GM04503 (cell line): ENCODE measurements at places on chromosomes 4 and X.

DNA sequence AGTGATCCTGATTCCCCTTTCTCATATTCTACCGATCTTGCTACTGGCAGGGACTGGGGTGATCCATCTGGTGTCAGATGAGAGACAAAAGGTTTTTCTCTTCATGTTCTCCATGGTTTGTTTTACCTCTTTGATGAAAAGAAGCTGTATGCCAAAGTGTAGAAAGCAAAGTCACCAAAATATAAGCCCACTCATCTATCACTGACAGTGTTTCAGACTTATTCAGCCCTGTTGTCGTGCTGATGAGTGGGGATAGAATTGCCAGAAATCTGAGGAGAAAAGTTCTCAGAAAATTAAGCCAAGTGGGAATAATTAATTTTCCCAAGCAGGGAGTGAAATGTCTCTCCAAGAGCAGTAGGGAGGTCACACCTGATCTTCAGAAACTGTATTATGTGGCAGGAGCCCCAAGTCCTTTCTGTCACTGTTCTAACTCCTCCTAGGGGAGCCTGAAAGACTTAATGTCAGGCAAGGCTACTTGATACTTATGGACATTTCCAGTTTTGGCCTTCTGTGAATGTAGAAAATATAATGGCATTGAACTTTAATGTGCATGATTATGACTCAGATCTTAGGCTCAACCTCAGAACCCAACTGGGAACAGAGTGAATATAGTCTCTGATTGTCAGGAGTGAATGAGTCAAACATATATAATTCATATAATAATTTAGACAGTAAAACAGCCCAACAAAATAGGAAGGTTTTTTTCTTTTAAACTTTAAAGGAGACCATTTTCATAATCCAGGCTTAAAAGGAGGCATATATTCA is 298.1 kb downstream of the ANKRD50 start:
- no peak for DNase-seq

DNA sequence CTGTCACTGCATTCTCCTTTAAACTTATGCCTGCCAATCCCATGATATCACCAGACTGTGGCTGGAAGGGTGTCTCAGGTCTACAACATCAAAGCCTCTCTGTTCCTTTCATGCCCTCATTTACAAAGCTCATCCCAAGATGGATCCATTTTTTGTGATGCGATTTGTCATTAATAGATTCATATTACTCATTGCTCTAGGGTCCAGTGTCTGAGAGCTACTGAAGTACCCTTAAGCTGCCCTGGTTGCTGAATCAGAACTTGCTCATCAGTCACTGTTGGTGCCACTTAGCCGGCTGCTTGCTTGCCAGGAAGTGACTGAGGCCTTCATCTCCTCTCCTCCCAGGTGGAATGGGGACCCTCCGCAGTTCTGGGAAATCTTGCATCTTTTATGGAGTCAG is 395.5 kb upstream of the BOD1L1 start:
- DNase-seq, result no peak

DNA sequence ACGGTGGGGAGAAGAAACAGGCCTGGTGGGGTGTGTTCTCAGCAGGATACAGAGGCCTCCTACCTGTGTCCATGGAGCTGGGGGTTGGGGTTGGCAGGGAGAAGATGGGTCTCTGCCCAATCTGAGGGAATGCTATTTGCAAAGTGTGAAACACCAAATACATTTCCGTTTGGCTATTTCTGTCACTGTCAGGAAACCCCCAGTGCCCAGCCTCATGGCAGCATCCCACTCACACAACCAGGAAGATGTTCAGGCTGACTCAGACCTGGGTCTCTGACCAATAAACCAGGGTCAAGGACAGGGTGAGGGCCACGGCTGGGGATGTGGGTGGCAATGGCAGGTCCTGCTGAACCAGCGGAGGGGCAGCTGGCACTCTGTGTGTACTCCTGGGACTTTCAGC is 41.3 kb downstream of the BCOR start:
- no peak for DNase-seq

DNA sequence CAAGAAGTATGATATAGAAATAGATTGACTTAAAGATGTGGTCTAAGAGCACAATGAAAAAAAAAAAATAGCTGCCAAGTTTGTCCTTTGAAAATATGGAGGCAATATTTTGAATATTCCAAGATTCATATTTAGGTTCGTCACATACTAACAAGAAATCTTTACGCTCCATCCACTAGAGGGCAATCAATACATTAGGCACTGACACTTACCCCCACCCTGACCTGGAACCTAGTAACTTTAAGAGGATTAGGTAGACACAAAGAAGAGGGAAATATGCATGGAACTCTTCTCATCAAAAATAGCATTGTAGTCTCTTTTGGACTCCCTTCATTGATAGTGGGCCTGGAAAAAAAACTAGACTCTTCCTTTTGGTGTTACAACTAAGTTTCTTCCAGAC is 1108.1 kb downstream of the PCDH19 start:
- no peak for DNase-seq

DNA sequence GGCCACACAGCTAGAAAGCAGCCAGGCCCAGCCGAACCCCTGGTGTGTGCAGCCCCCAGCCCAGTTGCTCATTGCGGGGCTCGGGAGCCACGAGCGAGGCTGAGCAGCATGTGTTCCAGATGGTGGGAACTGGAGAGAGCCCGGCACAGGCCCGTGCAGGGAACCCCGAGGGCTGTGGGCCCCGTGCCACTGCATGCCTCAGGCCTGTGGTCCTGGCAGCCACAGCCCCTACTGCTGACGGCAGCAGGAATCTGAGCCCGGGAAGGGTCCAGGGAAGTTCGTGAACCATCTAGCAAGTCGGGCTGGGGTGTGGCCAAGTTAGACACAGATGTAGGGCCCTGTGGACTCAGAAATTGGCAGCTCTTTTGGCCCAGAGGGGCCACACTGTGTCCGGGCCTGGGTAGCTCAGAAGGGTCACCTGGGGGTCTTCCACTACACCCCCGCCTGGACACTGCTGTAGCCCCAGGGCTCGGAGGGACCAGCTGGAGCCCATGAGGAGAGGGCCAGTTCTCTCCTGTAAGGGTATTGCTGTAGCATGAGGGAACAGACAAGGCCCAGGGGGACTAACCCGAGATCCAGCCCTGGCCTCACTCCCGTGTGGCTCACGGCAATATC is 12.1 kb downstream of the HTRA3 start:
- no peak for DNase-seq

DNA sequence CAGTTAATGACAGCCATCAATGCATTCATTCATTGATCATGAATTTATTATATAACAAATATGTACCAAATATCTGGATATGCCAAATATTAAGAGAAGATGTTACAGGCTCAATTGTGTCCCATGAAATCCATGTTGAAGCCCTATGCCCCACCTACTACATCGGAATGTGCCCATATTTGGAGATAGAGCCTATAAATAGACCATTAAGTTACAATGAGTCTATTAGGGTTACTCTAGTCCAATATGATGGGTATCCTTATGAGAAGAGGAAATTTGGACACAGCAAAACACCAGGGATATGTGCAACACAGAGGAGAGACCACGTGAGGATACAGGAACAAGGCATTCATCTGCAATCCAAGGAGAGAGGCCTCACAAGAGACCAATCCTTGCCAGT is 634.5 kb downstream of the DMD start:
- DNase-seq, result no peak

- DNase-seq, result no peak
Measured at GRCh38 chrX:152821145-152821765, 9.3 kb downstream of the CETN2 start.

DNA sequence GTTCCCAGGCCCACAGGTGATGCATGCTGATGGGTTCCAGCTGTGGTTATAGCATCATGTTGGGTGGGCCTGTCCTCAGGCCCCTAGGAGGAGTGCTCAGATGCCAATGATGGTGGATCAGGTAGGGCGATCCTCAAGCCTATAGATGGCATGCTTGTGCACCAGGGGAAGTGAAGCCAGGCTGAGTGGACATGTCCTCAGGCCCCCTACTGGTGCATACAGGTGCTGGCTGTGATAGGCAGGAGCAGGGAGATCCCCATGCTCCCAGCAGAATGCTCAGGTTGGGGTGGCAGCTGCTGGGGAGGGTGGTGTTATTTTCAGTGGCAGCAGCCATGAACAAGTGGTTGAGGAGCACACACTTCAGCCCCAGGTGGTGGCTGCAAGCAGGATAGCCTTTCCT is 96.0 kb downstream of the SMARCA1 start:
- DNase-seq, result no peak

GRCh38 chrX:48899078-48899410 is 1.3 kb downstream of the PQBP1 start:
- DNase-seq, result no peak

DNA sequence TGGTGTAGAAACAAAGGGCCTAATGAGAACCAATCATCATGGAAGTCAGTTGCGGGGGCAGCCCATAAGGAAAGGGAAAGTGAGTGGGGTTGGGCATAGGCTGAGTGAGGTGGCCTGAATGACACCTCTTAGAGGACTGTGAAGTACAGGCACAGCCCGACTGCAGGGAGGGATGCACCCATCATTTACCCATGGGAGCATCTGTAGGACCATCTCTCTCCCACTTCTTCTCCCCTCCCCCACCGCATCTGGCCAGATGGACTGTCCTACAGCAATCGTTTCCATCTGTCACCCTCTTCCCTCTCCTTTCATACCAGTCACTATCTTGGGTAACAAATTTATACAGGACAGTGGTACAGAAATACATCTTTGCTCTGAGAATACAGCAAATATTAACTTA is 4.2 kb downstream of the STBD1 start:
- DNase-seq, result no peak

DNA sequence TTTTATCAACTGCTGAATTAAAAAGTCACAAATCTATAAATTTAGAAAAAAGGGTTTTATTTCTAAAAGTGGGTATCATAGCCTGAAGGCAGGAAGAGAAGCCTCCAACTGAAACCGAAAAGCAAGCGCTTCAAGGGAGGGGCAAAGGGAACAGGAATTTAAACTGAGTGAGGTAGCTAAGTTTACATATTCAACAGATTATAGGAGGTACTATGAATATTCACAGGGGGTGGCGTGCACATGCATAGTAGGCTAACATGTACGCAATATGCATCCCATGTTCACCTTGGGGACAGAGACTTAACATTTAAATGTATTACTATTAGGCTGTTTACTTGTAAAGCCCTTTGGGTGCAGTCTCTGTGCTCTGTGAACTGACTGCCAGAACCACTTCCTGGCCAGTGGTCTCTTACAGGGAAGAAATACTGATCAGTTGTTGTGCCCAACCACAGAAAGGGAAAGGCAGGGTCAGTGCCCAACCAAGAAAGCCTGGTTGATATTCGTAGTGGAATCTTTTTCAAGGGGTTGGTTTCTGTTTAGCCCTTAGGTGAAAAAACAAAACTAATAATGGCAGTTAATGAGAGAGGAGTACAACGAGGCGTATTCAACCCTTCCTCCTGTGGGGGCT is 168.7 kb upstream of the GALNTL6 start:
- no peak for DNase-seq

DNA sequence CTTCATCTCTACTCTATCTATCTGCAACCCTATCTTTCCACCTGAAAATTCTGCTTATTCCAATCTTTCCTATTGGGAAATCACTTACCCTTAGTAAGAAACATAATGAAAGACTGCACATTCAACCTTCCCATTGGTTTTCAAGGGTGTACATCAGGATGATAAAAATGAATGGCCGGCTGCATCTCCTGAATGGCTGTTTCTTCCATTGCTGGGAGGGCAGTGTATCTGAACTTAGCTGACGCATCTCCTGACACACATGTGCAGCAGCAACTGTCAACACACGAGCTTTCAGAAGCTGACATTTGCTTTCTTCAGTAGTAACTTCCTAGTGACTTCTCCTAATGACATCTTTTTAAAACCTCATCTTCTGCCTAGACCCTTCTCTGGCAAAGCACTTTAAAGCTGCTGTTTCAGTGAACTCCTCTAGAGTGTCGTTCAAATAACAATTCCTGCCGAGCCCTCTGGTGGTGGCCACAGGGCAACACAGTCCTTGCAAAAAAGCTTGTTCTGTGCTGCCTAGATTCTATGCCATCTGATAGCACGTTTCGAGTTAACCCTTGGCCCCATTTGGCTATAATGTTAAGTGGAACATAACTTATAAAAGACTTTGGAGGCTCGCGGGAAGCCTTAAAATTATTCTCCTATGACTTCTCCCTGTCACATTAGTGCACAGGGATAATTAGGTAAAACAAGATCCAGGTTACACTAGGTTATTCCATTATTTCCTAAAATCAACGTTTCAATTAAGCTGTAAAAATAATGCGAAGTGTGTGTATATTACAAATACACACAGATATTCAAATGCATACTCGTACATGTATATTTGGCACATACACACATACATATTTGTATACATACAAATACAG is 2340.7 kb downstream of the PCDH7 start:
- no peak for DNase-seq

- no peak for DNase-seq
Measured at GRCh38 chr4:183356173-183356830, 34.1 kb upstream of the CLDN24 start.

DNA sequence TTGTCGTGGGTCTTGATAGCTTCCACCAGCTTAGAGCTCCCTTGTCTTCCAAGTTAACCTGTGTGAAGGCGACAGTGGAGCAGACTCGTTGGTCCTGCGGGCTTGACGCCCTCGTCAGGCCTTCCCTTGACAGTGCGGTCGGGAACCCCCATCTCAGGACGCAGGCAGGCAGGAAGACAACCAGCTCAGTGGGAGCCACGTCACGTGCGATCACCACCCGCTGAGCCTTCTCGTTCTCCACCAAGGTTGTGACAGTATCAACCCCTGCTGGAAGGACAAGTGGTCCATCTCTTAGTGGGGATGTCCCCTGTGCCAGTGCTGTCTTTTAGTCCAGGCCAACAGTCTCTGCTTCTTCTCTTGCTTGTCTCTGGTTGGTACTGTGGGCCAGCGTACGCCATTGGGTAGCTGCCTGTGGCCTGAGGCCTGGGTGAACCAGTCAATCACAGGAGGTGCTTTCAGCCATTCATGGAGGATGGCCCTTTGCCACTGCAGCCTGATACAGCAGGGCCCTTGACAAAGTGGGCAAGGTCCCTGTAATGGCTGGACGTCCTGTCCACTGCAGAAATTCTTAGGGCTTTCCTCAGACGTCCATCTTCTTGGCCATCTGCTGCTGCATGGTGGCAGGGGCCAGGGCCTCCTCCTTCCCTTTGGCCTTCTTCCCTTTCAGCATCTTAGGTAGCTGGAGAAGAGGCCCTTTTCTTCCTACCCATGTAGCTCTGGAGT is 31.4 kb downstream of the RGS12 start:
- no peak for DNase-seq

DNA sequence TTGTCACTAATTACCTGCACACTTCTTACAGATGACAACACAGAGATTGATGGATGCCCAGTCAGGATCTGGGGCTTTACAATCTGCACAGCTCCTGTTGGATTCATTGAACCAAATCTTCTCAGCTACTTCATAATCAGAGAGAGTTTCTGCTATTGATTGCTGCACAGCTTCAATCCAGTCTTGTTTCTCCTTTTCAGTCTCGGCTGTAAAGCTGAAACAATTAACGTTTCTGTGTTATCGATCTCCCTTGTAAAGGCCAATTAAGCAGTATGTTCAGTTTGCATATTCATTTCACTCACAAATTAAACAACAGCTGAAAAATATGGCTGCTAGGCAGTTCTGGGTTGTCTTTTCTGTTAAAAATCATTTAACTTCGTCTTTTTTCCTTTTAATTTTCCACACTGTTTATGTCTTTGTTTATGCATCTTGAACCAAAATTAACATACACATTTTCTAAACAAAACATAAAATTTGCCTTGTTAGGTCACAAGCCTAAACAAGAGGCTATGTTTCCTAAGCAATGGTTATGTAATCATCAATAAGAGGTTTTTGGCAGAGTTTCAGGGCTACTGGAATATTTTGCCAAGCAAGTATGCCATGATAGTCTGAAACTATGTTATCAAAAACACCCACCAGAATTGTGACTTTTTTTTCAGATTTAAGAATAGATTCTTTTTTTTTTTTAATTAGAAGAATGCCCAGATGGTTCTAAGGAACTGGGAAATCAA is 79.2 kb downstream of the ARAP2 start:
- DNase-seq, result no peak
